ENCODE measurements at places on chromosomes 2 and 18.

DNA sequence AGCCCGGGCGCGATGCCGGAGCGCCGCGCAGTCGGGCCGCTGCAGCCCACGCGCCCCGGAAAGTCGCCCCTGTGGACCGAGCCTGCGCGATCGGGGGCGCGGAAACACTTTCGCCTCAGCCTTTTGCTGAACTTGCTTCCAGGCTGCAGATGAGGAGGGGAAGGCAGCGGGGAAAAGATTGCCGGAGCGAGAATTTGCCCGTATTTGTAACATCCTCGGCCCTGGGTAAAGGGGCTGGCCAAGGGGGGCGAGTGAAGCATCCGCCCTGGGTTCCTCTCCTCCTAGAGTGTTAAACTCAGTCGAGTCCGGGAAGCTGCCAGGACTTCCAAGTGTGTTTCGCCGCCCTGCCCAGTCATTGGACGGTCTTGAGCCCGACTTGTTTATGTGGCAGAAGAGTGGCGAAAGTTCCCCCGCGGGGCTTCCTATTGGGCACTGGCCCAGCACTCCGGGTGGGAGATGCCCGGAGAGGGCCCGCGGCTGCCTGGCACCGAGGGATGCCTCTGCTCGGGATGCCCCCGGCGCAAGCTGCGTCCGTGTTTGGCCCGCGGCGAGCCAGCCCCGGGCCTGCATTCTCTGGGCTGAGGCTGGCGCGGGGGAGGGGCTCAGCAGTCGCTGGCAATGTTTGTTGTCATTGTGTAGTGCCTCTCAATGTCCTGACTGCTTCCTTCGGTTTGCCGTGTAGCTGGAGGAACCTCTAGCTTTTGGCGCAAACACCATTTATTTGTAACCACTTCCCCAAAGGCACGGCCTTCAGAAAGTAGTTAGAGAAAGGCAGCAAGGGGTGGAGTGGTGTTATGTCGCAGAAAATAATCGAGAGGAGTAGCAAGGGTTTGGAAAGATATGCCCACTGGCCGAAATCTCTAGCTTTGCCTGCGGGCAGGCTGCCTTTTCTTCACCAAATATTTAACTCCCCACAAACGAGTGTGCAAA is 1.1 kb downstream of the CYBRD1 start:
- DNase-seq: peak; percentile 70

DNA sequence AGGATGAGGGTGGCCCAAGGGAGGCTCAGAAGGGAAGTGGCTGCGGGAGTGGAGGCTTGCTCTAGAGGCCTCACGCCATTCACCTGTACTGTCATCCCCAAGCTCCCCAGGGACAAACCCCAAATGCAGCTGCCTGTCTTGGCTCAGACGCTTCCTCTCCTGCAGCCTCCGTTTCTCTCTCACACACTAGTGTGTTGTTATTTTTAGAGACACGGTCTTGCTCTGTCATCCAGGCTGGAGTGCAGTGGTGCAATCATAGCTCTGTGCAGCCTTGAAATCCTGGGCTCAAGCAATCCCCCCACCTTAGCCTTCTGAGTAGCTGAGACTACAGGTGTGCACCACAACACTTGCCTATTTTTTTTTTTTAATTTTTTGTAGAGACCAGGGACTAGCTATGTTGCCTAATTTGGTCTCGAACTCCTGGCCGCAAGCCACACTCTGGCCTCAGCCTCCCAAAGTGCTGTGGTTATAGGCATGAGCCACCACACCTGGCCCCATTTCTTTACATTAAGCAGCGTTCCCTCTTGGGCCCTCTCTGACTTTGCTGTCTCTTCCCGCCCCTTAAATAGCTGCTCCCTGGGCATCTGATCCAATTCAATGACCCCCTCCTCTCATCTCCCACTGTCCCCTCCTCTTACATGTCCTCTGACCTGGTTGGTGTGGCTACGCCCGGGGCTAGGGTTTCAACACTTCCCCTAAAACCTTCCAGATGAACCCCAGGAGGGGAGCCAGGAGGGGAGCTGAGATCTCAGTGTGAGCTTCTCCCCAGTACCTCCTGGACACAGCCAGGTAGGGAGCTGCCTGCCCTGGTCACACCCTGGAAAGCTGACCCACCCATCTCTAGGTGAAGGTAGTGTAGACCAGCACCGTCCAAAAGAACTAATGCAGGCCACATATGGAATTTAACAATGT is 24.0 kb upstream of the LOXHD1 start:
- DNase-seq: no peak

DNA sequence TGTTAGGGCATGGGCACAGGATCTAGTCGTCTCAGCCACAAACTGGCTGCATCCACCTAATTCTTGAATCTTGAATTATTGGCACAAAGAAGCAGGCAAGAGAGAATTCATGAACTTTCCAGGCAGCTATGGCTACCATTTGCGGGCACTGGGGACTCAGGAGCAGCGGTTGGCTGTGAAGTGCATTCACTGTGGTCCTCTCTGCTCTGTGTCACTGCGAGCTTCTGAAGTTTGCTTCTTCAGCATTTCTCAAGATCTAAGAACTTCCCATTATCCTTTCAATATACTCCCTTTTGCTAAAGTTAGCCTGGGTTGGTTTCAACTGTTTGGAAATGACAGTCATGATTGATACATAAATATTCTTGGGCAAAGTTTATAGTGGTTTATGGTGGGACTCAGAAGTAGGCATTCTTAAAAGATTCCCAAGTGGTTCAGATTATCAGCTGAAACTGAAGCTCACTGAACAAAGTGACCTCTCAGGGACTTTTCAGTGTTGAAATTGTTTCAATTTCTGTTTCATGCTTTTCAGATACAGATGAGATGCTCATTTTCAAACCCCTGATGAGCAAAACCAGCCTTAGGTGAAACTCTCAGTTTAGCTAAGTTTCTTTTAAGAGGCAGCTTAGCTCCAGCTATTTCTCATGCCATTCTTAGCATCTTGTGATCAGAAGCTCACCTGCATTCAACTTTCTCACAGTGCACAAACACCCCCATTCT is 1258.3 kb upstream of the GYPC start:
- DNase-seq: peak; percentile 51

DNA sequence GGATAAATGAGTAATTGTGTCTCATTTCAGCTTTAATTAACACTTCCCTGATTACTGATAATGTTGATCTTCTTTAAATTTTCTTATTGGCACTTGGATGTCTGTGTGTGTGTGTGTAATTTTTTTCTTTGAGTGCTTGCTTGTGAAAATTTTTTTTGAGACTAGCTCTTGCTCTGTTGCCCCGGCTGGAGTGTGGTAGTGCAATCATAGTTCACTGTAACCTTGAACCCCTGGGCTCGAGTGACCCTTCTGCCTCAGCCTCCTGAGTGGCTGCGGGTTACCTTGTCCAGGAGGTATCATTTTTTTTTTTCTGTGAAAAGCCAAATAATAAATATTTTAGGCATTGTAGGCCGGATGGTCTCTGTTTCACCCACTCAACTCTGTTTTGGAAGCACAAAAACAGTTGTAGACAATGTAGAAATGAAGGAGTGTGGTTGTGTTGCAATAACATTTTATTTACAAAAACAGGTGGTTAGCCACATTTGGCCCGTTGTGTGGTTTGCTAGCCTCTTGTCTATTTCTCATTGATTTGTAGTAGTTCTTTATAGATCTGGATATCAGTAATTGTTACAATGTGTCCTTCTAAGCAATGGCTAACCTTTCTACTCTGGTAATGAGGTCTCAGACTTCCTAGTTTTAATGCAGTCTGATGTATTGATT is 7.9 kb downstream of the IL1RL2 start:
- no peak for DNase-seq
